ENCODE measurements at places on chromosomes 1 and 21.

- DNase-seq = no peak
These were observed 56.7 kb downstream of the SPSB1 start for GRCh38 chr1:9349331-9349851.

GRCh38 chr1:92277105-92277723 is 21.6 kb downstream of the GLMN start:
- DNase-seq = no peak

GRCh38 chr1:5986018-5986417 is 6.2 kb downstream of the NPHP4 start:
- DNase-seq = peak; percentile 26

GRCh38 chr1:42940851-42941639 is 17.6 kb downstream of the SLC2A1 start:
- peak; percentile 39 for DNase-seq

DNA sequence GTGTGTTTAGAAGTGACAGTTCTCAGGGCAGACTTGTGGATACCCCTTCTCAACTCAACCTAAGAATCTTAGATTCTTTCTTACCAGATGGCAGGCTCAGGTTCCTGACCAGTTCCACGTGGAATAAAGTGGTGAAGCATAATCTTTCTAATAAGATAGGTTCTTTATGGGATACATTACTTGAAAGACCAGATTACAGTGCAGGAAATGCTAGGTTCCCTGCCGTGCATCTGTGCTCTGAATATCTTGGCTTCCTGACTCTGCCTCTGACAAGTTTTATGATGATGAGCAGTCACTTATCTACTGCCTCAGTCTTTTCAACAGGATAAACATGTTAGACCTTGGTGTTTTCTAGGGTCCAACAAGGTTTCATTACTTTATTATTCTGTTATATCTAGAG is 207.9 kb upstream of the CACYBP start:
- no peak for DNase-seq

- DNase-seq = no peak
These were observed 17.8 kb downstream of the TMEM51 start for GRCh38 chr1:15171271-15171908.

DNA sequence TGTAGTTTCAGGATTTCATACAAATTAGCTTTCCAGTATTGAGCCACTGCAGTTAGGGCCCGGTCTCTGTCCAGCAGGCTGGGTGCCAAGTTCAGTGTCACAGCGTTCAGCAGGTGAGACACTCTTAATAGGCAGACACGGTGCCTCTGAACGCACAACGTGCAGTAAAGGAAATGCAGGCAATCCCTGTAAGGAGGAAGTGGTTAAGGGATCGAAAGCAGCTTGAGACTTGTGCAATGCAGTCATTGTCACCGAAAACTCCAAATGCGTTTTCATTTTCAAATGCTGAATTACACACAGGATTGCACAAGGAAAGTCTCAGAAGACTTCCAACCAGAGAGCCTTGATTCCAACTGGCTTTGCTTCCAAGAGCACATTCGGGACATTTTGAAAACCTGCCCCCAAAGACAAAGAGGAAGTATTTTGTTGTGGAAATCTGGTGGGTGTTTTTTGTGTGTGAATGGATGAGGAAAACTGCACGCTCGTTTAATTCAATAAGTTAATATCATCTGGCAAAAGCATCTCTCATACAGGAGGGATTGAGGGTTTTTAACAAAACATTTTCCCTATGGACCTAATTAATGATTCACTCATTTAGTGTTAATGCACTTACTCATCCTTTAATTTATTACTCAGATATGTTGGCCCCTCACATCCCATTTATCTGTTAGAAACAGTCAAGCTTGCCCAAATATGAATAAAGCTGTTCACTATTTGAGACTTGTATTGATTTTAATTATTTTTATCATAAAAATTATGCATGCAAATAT is 61.6 kb downstream of the PTGS2 start:
- DNase-seq = peak; percentile 73

DNA sequence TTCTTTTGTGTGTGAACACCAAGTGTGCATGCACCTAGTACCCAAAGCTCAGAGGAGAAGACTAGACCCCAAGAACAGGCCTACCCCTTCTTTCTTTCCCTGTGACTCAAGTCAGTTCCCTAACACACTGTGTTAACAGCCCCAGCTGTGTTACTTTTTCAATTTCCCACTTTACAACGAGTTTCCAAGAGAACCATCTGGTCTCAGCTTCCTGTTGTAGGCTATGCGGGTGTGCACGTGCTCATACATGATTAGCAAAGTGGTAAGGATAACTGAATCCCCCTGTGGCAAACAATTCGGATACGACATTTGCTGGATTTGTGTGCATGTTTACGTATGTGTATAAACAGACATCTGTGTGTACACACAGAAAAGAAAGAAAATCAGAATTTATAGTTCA is 17.9 kb downstream of the IFNAR2 start:
- no peak for DNase-seq

DNA sequence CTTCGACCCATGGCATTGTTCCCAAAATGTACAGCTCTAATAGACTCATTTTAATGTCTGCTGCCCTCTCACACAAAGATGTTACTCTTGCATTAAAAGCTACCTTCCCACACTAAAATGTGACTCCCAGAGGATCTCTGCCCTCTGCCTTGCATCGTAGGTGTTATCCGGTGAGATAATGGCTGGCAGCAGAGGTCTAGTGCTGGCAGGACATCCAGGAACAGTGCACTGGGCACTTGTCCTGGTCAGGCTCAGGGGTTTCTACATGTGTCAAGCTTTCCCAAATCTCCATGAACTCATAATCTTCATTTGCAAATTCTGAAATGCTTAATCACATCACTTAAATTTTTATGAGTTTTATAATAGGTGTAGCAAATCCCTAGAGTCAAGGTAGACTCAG is 310.6 kb downstream of the LRRIQ3 start:
- DNase-seq = peak; percentile 47

GRCh38 chr1:234849832-234850231 is 239.9 kb upstream of the IRF2BP2 start:
- DNase-seq = no peak

DNA sequence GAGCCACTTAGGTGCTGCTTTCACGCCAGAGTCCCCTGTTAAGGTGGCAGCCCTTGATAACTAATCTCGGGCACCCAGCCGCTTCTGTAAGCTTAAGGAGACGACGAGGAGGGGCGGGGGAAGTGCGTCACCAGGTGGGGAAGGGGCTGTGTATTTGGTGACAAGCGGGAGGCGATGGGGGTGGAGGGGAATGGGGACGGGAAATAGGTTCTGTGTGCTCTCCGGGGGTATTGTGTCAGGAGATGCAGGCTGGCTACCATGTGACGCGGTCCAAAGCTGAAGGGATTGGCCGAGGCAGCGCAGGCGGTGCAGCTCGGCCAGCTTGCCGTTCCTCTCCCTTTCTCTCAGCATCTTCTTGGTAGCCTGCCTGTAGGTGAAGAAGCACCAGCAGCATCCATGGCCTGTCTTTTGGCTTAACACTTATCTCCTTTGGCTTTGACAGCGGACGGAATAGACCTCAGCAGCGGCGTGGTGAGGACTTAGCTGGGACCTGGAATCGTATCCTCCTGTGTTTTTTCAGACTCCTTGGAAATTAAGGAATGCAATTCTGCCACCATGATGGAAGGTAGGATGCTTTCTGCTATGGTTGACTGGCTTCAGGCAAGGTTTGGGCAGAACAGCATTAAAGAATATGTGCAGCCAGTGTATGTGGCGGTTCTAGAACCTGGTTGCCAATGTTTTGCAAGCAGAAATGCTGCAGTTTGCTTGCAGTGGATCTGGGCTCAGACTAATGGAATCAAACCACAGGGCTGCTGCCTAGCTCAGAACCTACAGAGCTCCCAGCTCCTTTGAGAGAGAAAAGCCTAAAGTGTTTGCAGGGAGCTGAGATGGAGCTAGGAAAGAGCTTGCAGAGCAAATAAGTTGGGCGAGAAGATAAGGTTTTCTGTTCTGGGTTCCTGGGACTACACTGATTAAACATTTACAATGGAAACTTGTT is at the start of gene SGIP1:
SGIP1 (plus strand) TSS at position 350 of the 937 bp plus-strand sequence; CDS start at position 556, 206 bp downstream.
- peak; percentile 58 for DNase-seq

- DNase-seq = peak; percentile 91
These were observed at the start of gene EVA1B for GRCh38 chr1:36323636-36324352. TSS of gene EVA1B (minus strand) at chr1:36323645. CDS start at chr1:36323037, 608 bp downstream.

GRCh38 chr21:34215501-34215900 is 142.1 kb downstream of the MRPS6 start:
- DNase-seq = no peak

DNA sequence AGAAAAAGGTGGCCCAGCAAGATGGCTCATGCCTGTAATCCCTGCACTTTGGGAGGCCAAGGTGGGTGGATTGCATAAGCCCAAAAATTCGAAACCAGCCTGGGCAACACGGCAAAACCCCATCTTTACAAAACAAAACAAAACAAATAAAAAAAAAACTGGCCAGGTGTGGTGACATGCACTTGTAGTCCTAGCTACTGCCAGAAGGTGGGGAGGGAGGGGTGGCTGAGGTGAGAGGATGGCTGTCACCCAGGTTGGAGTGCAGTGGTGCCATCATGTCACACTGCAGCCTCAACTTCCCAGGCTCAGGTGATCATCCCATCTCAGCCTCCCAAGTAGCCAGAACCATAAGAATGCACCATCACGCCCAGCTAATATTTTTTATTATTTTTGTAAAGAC is 22.8 kb downstream of the RERE start:
- no peak for DNase-seq

- DNase-seq = no peak
These were observed 47.8 kb upstream of the BTG3 start for GRCh38 chr21:17660452-17660851.

DNA sequence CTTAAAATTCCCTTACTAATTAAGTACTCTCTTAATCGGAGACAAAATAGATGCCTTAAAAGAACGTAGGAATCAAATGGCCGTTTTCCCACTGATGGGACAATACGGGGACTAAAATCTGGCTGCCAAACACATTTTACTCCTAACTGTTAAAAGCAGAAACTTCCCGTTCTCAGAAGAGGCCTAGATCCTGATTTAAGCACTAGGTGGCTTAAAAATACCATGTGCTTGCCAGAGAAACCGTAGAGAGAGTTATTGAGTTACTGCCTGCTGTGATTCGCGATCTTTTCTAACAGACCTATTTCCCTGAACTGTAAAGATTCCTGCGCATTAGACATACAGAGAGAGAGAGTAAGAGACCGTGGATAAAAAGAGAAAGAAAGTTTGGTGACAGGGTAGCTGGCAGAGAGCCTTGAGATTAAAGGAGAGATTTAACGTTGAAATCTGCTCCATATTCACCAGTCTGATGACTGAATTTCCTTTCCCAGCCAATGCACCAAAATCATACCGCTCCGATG is 54.4 kb upstream of the STUM start:
- no peak for DNase-seq

- DNase-seq = no peak
These were observed 14.9 kb upstream of the CD247 start for GRCh38 chr1:167532964-167533824.

DNA sequence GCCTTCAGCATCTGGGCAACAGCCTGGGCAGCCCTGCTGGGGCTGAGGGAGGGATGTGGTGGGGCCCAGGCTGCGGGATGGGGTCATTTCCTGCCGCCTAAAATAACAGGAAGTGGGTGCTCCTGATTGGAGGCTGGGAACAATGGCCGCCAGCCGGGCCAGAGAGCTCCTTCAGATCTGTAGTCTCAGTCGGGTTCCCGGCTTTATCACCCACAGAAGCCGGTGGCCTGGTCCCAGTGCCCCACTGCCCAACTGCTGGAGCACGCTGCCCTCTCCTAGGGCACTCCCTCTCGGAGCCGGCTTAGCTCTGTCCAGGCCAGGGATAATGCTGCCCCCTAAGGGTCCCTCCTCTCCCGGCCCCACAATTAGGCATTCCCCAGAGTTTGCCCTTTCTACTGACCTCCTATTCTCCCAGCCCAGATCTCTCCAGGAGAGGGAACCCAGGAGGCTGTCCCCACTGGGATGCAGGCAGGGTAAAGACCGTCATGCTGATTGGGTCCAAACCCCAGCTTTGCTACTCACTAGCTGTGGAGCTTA is 5.1 kb downstream of the MAP7D1 start:
- DNase-seq = peak; percentile 83

GRCh38 chr1:78549331-78549730 is 58.6 kb downstream of the PTGFR start:
- DNase-seq = no peak

GRCh38 chr1:37325010-37325409 is 149.4 kb upstream of the ZC3H12A start:
- DNase-seq = no peak

- DNase-seq = no peak
These were observed 103.4 kb upstream of the KCNE2 start for GRCh38 chr21:34260277-34261008.

GRCh38 chr1:89725011-89725370 is 92.1 kb downstream of the LRRC8C start:
- peak; percentile 61 for DNase-seq

DNA sequence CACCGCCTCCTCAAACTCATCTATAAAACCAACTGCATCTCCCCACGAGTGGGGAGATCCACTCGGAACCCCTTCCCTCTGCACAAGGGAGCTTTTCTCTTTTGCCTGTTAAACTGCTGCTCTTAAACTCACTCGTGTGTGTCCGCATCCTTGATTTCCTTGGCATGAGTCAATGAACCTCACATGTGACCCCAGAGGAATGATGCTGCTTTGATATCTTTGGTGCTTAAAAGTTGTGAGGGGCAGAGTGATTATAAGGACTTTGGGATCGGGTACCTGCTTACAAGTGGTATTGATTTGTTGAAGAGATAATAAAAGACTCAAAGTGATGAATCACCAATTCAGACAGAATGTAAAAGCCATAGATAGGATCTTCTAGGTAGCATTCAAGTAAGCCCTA is 125.3 kb downstream of the GREM2 start:
- DNase-seq = no peak

- DNase-seq = no peak
These were observed 13.9 kb upstream of the FMOD start for GRCh38 chr1:203364806-203365205.

- DNase-seq = no peak
These were observed 53.9 kb upstream of the FBXO28 start for GRCh38 chr1:224059897-224060427.

DNA sequence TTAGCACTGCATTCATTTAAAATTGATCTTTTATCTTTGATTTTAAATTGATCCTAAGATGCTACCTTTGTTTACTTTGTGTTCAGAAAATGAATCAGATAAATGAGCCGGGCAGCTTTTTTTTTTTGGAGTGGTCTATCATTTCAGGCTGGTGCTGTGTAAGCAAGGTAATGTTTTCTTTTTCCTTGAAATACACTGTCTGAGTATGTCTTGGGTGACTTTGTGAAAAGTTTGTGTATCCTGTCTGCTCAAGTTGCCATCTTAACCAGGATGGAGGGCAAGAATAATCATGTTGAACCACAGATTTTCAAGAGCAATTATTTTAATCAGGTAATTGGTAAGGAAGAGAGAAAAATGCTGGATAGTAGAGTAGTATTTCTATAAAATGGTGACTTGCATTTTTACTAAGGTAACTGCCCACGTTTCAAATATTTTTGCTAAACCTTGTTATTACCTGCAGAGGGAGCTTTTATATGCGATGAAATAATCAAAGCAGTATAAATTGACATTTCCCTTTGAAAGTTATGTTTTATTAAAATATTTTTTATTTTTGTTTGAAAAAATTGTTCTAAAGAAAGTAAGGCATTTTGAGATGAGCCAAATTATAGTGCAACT is 11.1 kb downstream of the ADGRL2 start:
- no peak for DNase-seq

All from Right ventricle myocardium superior (tissue), 1 donor.